CD14-positive monocyte (primary cell): ENCODE measurements at places on chromosomes 4 and X.

DNA sequence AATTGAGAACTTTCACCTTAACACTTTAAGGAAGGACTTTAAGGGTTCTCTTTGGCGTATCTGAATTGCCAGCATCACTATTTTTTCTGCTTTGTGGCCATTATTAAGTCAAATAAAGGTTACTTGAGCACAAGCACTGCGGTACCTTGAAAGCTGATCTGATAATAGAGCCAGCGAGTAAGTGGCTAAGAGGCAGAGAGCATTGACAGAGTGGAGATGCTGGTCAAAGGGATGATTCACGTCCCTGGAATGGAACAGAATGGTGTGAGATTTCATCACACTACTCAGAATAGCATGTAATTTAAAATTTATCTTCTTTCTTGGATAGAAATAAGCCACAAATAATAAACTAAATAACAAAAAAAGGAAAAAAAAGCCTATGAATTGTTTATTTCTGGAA is 57.1 kb upstream of the NPFFR2 start:
- no peak for DNase-seq

DNA sequence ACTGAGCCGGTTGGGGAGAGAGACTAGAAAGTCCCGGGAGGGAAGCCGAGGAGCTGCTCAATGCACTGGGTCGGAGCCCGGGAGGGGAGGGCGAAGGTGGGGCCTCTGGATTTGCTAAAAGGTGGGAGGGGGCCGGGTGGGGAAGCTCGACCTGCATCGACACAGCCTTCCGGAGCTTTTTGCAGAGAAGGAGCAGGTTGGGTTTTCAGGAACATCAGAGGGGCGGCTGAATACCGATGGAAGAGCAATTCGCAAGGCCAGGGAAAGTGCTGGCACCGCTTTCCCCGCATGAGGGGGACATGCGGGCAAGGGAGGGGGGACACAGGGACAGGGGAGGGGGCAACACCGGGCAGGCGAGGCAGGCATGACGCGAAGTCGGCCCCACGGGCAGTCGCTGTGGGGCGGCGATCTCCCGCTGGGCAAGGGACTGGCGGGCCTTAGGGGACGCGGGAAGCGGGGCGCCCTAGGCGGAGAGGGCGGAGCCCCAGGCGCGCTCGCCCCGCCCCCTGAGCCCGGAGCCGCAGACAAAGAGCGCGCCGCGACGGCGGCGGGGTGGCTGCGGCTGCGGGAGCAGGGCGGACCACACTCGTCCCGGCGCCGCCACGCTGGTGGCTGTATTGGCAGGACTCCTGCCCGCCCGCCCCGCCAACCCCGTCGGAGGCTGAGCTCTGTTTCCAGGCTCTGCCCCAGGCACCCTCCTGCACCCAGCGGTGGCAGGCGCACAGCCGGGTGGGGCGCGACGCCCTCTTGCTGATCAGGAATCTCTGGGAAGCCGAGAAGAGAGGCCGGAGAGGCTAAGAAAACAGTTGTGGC is 11.6 kb downstream of the PDZD4 start:
- peak; percentile 9 for DNase-seq

DNA sequence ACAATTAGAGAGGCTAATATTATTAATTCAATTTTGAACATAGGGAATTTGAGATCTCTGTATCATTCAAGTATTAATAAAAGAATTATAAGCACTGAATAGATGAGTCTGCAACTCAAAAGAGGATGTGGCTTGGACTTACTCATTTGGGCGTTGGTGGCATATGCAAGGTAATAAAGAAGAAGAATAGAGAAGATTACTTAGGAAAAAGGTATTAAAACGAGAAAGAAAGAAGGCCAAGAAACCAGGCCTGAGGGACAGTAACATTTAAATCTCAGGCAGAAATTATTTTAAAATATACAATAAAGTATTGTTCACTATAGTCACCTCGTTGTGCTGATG is 383.0 kb upstream of the INTU start:
- no peak for DNase-seq

GRCh38 chrX:130395341-130395740 is 6.4 kb upstream of the RBMX2 start:
- no peak for DNase-seq
